ENCODE measurements at places on chromosomes 16 and 17. TPM values are rescaled to one million over a fixed set of nuclear protein-coding genes. Genes with fewer than 3 reads are reported as not detected.

GRCh38 chr17:44956998-44957981, 9.7 kb upstream of the KIF18B start:
- peaks cover 5% of the 10 kb centered on the region for H3K27me3 ChIP-seq

DNA sequence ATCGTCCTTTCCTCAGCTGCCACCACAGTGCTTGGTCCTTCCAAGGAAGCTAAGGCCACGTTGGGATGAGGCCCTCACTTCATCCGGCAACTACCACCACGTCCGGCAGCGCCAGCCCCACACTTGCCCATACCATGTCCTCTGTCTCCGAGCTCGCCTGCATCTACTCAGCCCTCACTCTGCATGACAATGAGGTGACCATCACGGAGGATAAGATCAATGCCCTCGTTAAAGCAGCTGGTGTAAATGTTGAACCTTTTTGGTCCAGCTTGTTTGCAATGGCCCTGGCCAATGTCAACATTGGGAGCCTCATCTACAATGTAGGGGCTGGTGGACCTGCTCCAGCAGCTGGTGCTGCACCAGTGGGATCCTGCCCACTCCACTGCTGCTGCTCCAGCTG, 44.9 kb downstream of the TTC19 start:
- no peaks in the 10 kb centered on the region for H3K27me3 ChIP-seq
- H3K4me1 ChIP-seq = no peaks in the 10 kb centered on the region
- H3K36me3 ChIP-seq = peaks cover 77% of the 10 kb centered on the region
- H3K27ac ChIP-seq = no peak overlapping the region

DNA sequence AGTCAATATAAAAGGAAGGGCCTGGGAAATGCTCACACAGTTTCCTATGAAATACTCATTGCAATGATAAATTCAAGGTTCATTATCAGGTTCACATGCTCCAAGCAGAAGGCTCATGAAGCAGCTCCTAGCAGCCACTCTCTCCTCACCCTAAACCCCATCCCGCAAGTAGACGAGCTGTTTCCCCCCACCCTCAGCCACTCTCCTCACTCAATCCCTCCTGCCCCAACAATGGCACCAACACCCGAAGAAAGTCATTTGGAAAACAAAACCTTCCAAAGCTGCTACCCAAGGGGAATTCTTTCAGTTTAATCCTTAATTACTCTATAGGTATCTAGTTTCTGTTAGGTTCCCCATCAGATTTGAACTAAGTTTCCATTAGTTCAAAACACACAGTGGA, 69.7 kb downstream of the CREBBP start:
- H3K4me1 ChIP-seq = peaks cover 90% of the 10 kb centered on the region
- H3K27me3 ChIP-seq = no peaks in the 10 kb centered on the region
- H3K4me3 ChIP-seq = no peak overlapping the region

Gene PHKB
- total RNA-seq = 50.8 TPM

Gene TPSB2
- total RNA-seq = not detected

Gene MIEF2
- total RNA-seq = 18.2 TPM
